ENCODE measurements at places on chromosomes 6 and 20. TPM values are rescaled to one million over a fixed set of nuclear protein-coding genes. Genes with fewer than 3 reads are reported as not detected.

DNA sequence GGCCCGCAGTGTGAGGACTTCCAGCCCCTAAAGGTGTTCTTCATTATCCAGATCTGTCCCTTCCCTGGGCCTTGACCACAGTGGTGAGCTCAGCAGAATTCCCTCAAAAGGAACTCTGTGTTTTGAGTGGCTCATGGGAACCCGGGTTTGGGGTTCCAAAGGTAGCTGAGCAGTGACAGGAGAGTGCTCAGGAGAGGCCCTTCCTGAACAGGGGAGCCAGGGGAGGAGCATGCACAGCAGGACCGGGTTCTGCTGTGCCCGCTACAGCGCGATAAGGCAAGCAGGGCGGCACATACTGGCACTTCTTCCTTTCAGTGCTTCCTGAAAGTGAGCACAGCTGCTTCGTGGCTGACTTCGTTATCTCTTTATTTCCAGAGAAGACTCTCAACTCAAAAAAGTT is 88.3 kb downstream of the SSR1 start:
- DNase-seq, result peak; percentile 59

DNA sequence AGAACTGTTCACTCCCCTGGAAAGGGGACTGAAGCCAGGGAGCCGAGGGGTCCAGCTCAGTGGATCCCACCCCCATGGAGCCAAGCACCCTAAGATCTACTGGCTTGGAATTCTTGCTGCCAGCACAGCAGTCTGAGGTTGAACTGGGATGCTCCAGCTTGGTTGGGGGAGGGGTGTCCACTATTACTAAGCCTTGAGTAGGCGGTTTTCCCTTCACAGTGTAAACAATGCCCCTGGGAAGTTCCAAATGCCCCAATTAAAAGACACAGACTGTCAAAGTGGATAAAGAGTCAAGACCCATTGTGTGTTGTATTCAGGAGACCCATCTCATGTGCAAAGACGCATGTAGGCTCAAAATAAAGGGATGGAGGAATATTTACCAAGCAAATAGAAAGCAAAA is 150.2 kb downstream of the LPA start:
- DNase-seq, result no peak

GRCh38 chr6:139378882-139379341 is 4.5 kb upstream of the CITED2 start:
- no peak for DNase-seq

DNA sequence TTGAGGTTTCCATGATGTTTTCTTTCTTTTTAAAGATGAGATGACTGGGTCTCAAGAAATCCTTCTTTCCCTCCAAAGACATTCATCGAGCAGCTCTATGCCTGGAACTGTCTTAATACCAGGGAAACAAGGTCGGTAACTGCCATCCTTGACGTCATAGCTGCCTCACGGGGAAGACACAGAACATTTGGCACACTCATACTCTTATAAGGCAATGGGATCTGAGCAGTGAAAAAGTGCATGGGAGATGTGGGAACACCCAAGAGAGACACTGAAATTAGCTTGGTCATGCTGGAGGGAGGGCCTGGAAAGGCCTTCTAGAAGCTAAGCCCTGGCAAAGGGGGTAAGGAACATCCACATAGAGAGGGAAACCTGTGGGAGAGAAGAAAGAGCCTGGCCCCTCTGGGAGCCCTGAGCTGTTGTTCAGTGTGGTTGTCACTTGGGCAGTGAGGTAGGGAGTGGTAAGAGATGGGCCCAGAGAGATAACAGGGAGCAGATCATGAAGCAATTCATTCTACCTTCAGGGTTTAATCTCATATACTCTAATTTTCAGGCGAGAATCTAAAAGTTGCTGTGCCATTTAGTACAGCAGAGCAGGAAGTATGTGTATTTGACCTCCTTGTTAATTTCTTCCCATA is 30.8 kb downstream of the CLIC5 start:
- no peak for DNase-seq

GRCh38 chr20:2109425-2110210 is 8.0 kb downstream of the STK35 start:
- DNase-seq, result peak; percentile 83

DNA sequence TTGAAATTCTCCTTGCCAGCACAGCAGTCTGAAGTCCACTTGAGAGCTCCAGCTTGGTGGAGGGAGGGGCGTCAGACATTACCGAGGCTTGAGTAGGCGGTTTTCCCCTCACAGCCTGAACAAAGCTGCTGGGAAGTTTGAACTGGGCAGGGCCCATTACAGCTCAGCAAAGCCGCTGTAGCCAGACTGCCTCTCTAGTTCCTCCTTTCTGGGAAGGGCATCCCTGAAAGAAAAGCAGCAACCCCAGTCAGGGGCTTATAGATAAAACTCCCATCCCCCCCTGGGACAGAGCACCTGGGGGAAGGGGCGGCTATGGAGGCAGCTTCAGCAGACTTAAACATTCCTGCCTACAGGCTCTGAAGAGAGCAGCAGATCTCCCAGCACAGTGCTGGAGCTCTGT is 325.3 kb downstream of the GJA1 start:
- DNase-seq, result no peak

GRCh38 chr6:568954-569523 is 87.9 kb downstream of the HUS1B start:
- DNase-seq, result no peak

- no peak for DNase-seq
Observed at GRCh38 chr6:95614094-95614493, 36.8 kb downstream of the MANEA start.

DNA sequence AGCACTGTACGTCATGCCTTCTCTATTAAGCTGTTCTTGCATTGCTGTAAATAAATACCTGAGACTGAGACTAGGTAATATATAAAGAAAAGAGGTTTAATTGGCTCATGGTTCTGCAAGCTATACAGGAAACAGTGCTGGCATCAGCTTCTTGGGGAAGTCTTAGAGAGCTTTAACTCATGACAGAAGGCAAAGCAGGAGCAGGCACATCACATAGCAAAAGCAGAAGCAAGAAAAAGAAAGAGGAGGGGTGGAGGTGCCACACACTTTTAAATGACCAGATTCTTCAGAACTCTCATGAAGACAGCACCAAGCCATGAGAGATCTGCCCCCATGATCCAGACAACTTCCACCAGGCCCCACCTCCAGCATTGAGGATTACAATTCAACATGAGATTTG is 30.1 kb downstream of the CYB5R4 start:
- no peak for DNase-seq

DNA sequence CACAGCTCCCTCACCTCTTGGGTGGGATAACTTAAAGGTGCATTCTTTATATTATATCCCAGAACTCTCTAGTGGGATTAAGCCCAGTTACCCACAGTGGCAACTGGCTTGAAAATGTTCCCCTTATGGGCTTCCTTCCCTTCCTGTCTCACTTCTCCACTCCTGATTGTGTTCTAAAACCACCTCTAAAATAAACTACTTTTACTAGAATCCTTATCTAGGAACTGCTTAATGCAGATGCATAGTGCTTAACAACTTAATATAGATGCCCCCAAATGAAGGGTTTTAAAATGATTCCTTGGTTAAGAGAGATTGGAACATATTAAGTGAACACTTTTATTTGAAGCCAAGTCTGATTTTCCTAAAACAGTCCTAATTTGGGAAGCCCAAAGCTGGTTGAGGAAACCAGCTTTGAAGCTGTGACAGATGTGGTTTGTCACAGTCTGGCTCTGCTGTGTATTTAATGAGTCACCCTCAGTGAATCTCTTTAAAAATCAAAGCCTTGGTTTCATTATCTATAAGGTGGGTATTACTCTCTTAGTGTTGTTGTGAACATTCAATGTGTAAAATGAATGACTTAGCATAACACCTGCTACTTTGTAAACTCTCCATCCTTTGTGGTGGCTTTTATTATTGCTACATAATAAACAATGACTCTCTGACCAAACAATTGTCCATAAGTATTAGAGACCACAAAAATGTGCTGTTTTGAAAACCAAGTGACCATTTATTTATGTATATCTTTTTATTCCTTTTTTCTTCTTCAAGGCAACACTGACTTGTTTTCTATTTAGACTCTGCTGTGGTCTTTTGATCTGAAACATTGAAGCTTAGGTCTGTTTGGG is 24.4 kb downstream of the PLCB1 start:
- DNase-seq, result no peak

- DNase-seq, result no peak
Observed at GRCh38 chr6:107509506-107509905, 19.6 kb downstream of the SOBP start.

DNA sequence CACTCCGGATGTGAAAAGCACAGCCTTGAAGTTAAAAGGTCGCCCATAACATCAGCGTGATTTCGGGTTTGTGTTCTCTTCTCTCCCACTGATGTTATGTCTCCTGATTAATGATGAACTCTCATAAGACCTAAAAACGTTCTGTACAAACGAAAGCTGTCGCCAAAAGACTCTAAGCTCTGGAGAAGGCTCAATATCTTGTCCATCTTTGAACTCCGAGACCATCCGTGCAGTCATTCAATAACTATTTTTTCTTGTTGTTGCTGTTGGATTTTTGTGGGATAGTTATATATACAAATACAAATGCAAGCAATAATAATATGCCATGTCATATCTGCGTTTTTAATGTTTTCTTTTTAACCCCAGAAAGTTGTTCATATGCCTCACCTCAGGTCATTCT is 291.8 kb upstream of the MARCKS start:
- DNase-seq, result no peak

DNA sequence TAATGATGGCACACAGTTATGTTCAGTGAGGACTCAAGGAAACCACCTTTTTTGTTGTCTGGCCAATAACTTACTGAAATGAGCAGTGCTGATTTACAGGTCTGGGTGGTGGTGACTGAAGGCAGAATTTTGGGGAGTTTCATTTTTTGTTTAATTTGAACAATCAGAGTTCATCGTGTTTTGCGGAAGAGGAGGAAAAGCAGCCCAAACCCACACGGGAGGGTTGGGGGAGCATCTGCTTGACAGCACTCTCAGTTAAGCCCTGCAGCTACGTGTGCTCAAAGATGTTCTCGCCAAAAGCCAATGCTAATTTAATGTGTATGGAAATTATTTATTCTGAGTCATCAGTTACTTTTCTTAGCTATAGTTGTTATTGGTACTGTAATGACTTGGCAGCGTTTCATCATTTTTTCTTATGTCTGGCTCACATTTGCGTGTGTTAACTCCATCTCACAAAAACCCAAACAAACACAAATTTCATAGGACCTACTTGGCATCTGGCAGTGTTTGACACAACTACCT is 89.2 kb downstream of the UST start:
- DNase-seq, result no peak

GRCh38 chr6:143007646-143008045 is 53.0 kb upstream of the AIG1 start:
- DNase-seq, result no peak

- no peak for DNase-seq
Observed at GRCh38 chr20:11785885-11786507, 131.7 kb upstream of the BTBD3 start.

GRCh38 chr20:58756450-58756775 is 63.8 kb downstream of the NPEPL1 start:
- no peak for DNase-seq

DNA sequence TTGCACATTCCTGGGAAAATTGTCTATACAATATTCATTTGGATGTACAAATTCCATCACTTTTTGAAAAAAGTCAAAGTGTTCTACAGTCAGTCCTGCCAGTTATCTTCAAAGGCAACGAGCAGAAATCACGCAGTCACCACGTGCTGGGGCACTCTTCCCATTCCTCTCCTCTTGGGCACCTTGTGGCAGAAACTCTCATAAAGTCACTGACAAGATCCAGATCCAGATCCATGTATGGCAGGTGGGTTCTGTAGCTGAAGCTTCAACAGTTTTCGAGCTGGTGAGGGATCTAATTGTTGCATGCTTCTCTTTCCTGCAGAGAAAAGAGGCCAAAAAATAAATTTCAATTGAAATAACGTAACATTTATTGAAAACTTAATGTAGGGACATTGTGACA is 6.7 kb upstream of the NDRG3 start:
- DNase-seq, result no peak

- DNase-seq, result no peak
Observed at GRCh38 chr20:49422161-49422560, 60.3 kb downstream of the KCNB1 start.

DNA sequence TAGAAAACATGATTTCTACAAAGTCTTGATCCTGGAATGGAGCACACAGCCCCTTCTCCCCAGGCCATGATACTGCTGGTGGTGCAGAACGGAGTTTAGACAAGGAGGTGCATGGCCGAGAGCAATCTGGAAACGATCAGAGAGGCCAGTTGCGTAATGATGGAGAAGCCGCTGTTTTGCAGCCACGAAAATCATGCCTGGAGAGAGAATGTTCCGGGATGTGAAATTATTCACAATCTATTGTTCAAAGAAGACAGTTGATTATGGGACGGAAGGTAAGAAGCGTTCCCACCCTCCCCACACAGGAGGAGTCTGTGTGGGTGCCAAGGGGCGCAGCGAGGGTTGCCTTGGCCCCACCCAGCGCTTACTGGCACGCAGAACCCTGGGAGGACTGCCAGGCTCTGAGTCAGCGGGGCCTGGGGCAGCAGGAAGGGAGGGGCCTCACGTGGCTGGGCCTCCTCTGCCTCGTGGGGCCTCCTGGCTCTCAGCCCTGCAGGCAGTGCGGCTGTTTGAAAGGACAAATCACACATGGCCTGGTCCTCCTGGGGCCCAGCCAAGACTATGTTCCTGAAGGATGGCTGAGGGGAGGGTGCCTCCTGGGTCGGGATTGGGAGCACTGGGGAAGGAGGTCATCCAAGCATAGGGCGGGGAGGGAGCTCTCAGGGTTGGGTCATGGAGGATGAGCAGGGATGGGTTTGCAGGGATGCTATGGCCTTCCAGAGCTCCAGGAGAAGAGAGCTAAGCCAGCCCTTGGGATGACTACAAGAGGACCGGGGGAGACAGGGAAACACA is 8.7 kb upstream of the AP5S1 start:
- peak; percentile 100 for DNase-seq

DNA sequence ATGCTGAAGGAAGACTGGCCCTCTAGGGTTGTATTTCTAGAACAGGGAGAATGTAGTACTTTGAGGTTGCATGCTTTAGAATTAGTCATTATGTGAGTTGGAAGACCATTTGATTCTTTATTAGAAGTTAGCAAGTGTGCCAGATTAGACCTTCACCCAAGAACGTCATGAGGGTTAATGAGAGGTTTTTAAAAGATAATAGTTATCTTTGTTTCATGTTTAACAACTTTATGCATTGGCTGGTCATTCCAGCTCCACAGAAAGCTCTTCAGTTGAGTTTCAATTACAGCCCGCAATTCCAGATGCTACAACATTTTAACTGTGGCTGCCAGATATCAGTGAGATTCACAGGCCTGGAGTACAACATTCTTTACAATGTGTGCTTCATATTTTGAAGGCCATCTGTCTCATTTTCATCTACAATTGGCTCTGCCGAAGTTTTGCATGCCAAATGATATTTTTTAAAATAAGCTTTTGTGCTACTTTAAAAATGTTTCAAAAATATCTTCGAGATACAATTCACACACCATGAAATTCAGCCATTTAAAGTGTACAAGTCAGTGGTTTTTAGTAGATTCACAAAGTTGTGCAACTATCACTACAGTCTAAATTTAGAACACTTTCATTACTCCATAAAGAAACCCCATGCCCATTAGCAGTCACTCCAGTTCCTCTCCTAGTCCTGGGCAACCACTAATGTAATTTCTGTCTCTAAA is 61.1 kb upstream of the FBXO30 start:
- no peak for DNase-seq

SLC26A8 gene
- total RNA-seq, result not detected

C6orf15 gene
- total RNA-seq, result not detected

TCF21 gene
- 3.3 TPM for total RNA-seq

TFAP2B gene
- total RNA-seq, result not detected

SLC2A10 gene
- 1.9 TPM for total RNA-seq

CLIC5 gene
- total RNA-seq, result 272 TPM

ZBP1 gene
- total RNA-seq, result 0.15 TPM

FILIP1 gene
- total RNA-seq, result 156 TPM

CALHM5 gene
- 2.4 TPM for total RNA-seq

IL17F gene
- not detected for total RNA-seq

TPD52L1 gene
- total RNA-seq, result 57.8 TPM

OR10C1 gene
- total RNA-seq, result not detected

BPI gene
- total RNA-seq, result not detected
